Caki2 (cell line): ENCODE measurements at places on chromosomes 5 and 9. TPM values are rescaled to one million over a fixed set of nuclear protein-coding genes. Genes with fewer than 3 reads are reported as not detected.

RASGRF2 gene
- total RNA-seq, result 1.3 and 2.5 TPM in 2 replicates

SHOC1 gene
- total RNA-seq, result not detected in 2 replicates

- no peak for DNase-seq
Measured at GRCh38 chr5:67526793-67527192, 330.2 kb upstream of the CD180 start.

BARHL1 gene
- not detected in 2 replicates for total RNA-seq

GRCh38 chr9:87678650-87679355, 47.1 kb upstream of the CTSL start:
- peak; percentile 51 for DNase-seq

IFNA21 gene
- not detected in 2 replicates for total RNA-seq

DNA sequence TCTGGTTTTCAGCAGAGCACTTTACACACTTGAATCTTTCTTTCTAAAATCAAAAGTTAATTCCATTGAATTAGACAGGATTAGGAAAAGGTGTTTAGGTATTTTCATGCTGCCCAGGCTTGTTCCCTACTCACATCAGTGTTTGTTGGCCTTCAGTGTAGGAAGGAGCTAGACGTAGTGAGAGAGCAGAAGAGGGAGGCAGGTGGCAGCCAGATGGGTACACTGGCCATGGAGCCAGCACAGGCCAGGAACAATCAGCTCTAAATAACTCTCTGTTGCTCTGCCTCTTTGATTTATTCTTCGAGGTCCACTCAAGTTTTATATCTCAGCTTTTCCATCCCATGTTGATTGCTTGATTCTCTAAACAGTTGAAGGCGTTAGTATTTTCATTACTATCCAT, 529.6 kb downstream of the PSAT1 start:
- DNase-seq, result no peak

DNA sequence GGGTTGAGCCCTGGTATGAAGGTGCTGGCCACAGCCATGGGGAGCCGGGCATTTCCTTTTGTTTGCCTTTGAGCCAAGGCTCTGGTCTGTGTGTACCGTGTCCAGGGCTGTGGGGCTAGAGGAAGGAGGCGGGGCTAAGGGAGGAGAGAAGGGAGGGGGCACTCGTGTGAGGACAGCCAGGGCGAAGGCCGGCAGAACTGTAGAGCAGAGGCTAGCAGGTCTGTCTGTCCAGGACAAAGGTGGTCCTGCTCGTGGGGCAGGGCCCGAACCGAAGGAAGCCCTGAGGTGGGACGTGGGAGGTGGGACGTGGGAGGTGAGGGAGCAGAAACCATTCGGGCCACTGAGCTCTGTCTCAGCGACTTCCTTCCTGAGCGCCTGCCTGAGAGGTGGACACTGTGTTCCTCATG, 41.3 kb upstream of the TESK1 start:
- no peak for DNase-seq

- DNase-seq, result no peak
Measured at GRCh38 chr5:178277866-178278265, 45.3 kb upstream of the PHYKPL start.
